Adrenal gland (tissue), 19 donors: ENCODE measurements at places on chromosomes 1 and 21. TPM values are rescaled to one million over a fixed set of nuclear protein-coding genes. Genes with fewer than 3 reads are reported as not detected.

B3GALT5 gene
- 0.51 TPM for total RNA-seq

GBP1 gene
- 18.9 TPM for total RNA-seq

TSPAN2 gene
- total RNA-seq = 0.87 TPM

COL24A1 gene
- not detected for total RNA-seq

ABCB10 gene
- 12.4 TPM for total RNA-seq

SLC45A3 gene
- 5.9 TPM for total RNA-seq

UBXN10 gene
- total RNA-seq = 1.0 TPM

DNA sequence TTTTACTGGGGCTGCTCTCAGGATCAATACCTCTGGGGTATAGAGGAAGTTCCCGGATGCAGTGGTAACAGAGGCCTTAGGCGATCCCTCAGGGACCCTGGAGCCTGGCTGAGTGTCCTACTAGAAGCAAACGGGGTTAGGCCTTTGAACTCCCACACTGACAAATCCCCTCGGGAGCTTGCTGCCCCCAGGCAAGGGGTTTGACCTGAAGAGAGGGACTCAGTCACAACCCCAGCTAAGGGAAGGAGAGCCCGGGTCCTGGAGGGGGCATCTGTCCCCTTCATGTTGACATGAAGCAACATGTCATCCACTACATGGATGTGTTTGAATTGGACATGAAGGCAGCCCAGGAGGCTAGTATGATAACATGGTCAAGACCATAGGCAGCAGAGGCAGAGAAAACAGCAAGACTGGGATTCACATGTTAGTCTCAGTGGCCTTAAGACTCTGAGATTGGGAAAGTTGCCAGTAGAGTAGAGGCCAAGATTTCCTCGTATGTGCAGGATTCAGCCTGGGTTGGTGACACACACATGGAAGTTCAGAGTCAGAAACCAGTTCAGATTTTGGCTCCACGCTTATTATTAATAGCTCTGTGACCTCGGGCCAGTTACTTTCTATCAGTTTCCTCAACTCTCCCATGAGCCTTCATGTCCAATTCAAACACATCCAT is 101.5 kb downstream of the KCNN3 start:
- DNase-seq = no peak

DNA sequence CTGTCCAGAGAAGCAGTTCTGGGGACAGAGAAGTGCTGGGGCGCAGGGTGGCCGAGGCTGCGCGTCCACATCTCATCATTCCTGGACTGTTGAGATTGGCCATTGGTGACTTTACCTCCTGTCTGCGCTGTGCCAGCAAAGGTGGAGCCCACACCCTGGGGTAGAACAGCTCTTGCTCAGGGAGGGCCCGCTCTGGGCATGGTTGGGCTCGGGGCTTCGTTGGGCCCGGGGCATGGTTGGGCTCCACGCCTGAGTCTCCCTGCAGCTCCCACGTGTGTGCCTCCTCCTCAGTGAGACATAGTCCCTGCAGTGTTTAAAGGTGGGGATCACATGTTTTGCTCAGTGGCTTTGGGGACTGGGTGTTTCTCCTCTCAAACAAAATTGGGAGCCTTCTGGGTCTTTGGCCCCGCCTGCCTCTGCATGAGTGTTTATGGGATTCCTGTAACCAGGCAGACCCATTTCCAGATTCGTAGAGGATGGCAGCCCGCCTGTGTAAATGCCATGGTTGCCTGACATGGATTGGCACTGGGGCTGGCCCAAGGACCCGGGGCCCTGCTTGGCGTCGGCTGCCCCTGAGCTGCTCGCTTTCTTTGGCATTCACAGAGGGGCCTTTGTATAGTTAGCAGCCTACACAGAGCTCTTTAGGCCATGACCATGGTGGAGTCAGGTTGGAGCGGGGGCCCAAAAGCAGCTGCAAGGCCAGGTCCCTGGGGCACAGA is 104.6 kb downstream of the TLR5 start:
- no peak for DNase-seq

DNA sequence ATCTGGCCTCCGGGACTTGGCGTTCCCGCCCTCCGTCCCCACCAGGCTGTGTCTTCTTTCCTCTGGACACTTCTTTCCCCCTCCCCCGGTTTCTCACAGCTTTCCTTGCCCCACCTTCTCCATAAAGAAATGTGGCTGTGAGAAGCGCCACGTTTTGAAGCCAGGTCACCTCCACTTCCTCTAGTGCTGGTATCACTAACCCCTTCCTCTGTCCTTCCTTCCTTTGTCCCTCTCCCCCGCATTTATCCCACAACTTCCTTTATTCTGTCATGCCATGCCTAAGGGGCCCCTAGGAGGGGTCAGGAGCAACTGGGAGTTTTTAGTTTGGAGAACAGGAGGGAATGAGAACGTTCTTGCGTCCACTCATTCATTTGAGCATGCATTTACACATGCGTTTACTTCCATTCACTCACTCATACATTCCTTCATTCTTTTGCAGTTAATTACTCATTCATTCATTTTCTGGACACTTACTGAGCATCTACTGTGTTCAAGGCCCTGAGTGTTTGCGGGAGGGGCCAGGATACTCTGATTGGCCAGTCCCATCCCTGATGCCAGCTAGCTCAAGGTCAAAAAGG is 5.0 kb upstream of the ACOT11 start:
- no peak for DNase-seq

DNA sequence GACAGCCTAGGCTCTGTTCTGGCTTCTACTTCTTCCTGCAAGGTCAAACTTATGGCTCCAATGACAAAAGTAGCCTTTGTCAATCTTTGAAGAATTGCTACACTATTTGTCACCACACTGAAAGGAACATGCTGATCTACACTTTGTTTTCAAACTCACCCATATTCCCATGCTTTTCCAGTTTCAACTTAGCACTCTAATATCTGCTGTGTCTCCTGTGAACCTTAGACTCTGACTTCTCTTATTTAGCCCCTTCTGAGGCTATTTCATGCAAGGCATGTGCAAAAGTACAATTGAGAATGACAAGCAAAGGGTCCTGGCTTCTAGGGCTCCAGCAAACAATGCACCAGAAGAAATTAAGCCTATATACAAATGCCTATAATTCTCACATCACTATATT is 374.9 kb downstream of the VAV3 start:
- DNase-seq = no peak

GRCh38 chr1:32989160-32990050 is 24.8 kb upstream of the RNF19B start:
- peak; percentile 91 for DNase-seq

- DNase-seq = no peak
Observed at GRCh38 chr1:151553659-151554058, 13.6 kb downstream of the TUFT1 start.

DNA sequence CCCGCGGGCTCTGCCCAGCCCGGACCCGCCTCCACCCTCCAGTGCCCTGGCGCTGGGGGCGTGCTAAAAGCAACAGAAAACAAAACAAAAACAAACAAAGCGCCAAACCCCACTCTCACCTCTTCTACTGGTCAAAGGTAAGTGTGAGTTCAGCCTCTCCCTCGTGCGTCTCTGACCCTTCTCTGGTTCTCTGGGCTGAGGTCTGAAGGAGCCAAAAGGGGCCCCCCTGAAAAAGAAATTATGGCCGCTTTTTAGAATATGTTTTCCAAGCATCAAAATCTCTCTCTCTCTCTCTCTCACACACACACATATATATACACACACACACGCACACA is 133.5 kb upstream of the DPYD start:
- no peak for DNase-seq

DNA sequence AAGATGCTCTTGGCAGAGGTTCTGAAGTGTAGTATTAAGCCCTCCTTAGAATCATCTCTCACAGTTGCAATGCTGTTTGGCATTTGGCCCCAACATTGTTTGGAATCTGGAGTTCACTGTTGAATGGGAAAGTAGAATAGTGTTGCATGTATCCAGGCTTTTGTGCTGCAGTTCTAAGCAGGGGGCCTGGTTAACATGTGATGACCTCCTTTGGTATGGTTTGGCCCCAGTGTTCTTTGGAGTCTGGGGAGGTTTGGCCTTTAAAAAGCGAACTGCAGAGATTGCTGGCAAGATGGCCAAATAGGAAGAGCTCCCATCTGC is 61.8 kb upstream of the PLD5 start:
- DNase-seq = no peak

DNA sequence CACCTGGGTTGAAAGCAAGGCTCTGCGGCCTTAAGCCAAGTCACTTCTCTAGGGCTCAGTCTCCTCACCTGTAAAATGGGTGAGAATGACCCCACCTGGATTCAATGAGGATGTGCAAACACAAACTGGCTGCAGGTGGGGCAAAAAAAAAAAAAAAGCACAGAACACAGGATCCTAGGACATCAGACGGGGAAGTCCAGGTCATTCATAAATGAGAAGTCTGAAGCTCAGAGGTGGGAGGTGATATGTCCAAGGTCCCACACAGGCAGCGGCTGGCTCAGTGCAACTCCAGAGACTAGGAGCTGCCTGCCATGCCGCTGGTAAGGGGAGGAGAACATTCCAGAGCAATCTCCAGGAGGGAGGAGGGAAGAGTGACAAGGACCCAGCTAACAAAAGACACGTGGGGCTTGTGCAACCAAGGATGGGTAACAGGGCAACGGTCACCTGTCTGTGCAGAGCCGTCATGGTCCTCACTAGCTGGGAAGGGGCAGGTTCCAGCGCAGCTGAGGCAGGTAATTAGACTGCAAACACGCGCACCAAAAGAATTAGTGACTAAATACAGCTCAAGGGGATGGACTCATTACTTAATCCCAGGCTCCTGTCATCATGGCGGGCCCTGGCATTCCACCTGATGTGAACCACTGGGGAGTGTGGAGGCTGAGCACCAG is 19.5 kb downstream of the IFFO2 start:
- DNase-seq = no peak

DNA sequence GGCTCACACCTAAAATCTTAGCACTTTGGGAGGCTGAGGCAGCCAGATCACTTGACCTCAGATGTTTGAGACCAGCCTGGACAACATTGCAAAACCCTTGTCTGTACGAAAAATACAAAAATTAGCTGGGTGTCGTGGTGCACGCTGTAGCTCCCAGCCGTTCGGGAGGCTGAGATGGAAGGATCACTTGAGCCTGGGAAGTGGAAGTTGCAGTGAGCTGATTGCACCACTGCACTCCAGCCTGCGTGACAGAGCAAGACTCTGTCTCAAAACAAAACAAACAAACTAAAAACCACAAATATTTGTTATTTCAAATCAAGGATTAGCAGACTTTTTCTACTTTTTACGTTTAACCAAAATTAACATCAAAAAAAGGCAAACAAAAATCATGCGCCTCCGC is 31.3 kb downstream of the INKA2 start:
- no peak for DNase-seq

GRCh38 chr1:75172556-75172955 is 38.4 kb downstream of the LHX8 start:
- no peak for DNase-seq

- peak; percentile 77 for DNase-seq
Observed at GRCh38 chr21:43913928-43914327, 48.9 kb downstream of the AGPAT3 start.

- DNase-seq = no peak
Observed at GRCh38 chr1:94864821-94865220, 44.7 kb downstream of the SLC44A3 start.

DNA sequence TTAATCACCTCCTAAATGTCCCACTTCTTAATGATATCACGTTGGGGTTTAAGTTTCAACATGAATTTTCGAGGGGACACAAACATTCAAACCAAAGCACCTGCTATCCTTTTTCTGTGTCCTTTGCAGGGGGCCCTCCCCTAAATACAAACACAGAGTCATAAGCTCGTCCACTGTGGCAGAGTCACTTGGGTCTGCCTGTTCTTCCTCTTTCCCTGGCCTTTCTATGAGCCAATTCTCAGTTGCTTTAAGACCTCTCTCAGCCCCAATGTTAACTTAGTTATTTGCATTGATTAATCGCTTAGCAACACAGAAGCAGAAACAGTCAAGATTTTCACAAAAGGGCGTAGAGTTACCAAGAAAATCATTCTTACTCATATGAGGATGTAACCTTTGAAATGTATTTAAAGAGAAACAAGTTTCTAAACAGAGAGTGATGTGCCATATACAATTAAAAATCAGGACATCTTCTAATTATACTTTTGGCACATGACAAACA is 14.9 kb downstream of the APCS start:
- no peak for DNase-seq

GRCh38 chr1:56821462-56821797 is 2.2 kb upstream of the FYB2 start:
- no peak for DNase-seq

DNA sequence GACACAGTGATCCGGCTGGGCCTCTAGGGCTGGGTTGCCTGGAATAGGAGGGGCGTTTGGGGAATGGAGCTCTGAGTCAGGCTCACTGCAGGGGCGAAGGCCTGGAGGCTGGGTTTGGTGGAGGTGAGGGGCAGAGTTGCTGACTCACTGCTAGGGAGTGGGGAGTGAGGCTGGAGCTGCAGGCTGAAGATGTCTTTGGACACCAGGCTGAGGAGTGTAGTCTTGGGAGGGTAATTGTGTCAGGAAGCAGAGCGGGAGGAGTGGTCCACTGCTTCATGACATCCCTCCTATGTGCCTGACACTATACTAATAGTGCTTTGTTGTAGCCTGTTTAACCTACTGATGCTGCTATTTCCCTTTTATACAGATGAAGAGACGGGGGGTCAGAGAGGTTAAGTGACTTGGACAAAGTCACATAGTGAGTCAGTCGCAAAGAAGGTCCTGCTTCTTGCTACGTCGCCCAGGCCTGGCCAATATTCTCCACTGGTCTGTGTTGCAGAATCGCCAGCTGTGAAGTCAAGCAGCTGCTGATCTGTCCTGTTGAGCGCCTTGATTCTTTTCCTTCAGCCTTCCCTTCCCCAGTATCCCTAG is 13.6 kb downstream of the ACTL8 start:
- peak; percentile 38 for DNase-seq

- peak; percentile 61 for DNase-seq
Observed at GRCh38 chr1:172449585-172450523, 6.0 kb upstream of the PIGC start.

DNA sequence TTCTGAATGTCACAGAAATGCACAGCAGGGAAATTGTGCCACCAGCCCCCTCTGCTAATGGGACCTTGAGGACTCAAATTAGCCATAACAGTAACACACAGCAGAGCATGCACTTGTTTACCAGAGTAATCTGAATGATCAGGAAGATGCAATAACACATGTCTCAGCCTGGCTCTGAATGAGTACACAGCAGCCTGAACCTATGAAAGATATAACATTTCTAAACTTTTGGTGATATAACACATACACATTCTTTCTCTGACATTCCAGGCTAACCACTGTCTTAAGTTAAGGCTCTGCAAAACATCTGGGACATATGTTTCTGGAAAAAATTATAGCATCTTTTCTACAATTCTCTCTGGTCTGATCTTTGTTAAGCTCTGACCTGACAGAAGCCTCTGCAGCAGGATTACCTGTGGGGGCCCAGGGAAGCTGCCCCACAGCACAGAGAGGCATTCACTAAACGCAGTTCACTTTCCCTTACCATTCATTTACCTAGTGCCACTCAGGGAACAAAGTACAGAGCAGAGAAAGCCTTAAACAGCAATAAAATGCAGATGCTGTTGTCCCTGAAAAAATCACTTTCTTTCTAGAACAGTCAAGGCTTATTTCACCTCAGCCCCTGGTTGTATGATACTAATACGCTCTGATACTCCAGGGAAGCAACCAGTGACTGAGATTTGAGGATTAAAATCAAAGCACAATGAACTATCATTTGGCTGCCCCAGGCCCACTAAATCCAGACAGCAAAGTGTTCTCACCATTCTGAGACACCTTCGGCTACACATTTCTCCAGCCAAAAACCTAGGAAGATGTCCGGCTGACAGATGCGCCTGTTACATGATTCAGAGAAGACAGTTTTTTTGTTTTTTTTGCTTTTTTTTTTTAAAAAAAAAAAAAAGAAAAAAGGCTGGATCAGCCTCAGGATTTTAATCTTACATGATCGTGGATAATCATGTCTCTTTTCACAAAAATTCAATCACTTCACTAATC is 54.0 kb upstream of the CNN3 start:
- no peak for DNase-seq
